KG1 (cell line): ENCODE measurements at places on chromosomes 4 and X.

- peak; percentile 9 for DNase-seq
Measured at GRCh38 chrX:13123857-13124345, 79.5 kb upstream of the FAM9C start.

GRCh38 chr4:97104666-97105065 lies 1038.6 kb downstream of the STPG2 start:
- DNase-seq: no peak

DNA sequence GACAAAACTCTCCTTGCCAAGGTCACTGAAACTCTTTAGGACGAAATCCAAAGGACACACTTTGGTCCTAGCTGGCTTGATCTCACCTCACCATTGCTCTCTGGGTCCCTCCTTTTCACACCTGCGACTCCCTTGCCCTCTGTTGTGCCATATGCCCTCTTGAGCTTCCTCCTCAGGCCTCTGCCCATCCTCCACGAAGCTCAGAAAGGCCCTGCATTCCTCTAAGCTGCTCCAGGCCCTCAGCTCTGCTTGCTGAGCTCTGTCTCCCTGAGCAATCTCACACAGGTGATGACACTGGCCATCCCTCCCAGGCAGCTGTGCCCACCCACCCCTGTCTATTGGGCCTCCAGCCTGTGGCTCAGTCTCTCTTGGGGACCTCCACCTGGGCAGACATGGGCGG lies 10.1 kb upstream of the AFAP1 start:
- DNase-seq: no peak

GRCh38 chrX:13428053-13428786 lies 108.4 kb upstream of the ATXN3L start:
- no peak for DNase-seq

DNA sequence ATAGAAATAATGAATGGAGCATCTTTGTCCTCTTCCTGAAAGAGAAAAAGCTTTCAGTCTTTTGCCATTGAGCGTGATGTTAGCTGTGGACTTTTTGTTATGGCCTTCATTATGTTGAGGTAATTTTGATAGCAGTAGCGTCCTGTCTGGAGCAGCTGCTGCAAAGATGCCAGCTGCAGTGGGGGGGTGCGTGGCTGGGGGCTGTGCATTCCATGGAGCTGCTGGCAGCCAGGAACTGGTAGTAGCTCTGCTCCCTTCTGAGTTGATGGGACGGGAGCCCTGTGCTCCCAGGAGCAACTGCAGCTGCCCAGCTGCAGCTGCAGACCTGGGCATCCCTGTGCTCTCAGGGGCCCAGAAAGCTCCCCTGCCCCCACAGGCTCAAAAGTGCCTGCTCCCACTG lies 50.4 kb downstream of the CCDC160 start:
- DNase-seq: no peak

- DNase-seq: no peak
Measured at GRCh38 chrX:41470706-41471105, 23.6 kb downstream of the NYX start.

DNA sequence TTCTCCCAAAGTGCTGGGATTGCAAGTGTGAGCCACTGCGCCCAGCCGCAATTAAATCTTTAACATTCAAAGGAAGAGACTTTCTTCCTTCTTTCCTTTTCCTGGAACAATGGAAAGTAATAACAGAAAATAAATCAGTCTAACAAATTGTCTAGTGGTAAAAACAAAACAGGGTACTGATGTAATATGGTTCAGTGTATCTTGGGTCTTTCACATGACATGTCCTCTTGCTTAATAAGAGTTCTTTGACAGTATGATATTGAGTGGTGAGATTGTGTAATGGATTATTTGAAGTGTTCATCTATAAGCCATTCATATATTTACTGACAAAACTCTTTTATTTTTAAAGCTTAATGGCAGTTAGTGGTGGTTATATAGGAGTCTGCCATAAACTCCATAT lies 256.6 kb downstream of the SPRY1 start:
- no peak for DNase-seq

- no peak for DNase-seq
Measured at GRCh38 chr4:85724791-85725563, 250.0 kb downstream of the ARHGAP24 start.

- DNase-seq: no peak
Measured at GRCh38 chrX:128106630-128107029, 54.4 kb upstream of the ACTRT1 start.

- no peak for DNase-seq
Measured at GRCh38 chr4:56195025-56195424, 192.3 kb downstream of the AASDH start.

- no peak for DNase-seq
Measured at GRCh38 chr4:120319046-120319767, 252.6 kb upstream of the MAD2L1 start.

DNA sequence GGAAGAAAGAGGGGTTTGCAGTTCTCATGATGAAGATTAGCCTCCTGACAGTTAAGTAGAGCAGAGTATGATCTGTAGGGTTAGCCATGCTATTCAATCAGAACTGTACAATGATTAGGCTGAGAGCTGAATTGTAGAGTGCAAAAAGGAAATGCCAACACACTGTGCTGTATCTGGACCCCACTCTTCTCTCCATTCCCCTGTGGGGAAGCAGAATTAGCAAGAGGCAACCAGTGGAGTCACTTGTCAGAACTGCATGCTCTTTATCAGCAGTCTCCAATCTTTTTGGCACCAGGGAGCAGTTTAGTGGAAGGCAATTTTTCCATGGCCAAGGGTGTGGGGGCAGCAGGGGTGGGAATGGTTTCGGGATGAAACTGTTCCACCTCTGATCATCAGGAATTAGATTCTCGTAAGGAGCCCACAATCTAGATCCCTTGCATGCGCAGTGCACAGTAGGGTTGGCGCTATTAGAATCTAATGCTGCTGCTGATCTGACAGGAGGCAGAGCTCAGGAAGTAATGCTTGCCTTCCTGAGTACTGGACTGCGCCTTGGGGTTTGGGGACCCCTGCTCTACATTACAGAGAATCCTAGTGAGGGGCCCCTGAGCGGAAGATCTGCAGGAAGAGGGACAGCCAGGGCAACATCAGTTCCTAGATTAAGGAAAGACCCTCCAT lies 19.4 kb downstream of the TBC1D9 start:
- no peak for DNase-seq

DNA sequence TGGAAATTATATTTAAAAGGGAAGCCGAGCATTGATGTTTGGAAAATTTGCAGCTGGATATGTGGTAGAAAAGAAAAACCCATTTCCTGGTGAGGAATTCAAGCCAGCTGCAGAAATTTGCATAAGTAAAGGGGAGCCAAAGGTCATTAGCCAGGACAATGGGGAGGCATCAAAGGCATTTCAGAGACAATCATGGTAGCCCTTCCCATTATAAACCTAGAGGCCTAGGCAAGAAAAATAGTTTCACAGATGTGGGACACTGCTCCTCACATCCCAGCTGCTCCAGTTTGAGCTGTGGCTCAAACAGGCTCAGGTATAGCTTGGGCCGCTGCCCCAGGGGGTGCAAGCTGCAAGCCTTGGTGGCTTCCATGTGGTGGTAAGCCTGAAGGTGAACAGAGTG lies 35.8 kb downstream of the NAP1L3 start:
- DNase-seq: no peak

DNA sequence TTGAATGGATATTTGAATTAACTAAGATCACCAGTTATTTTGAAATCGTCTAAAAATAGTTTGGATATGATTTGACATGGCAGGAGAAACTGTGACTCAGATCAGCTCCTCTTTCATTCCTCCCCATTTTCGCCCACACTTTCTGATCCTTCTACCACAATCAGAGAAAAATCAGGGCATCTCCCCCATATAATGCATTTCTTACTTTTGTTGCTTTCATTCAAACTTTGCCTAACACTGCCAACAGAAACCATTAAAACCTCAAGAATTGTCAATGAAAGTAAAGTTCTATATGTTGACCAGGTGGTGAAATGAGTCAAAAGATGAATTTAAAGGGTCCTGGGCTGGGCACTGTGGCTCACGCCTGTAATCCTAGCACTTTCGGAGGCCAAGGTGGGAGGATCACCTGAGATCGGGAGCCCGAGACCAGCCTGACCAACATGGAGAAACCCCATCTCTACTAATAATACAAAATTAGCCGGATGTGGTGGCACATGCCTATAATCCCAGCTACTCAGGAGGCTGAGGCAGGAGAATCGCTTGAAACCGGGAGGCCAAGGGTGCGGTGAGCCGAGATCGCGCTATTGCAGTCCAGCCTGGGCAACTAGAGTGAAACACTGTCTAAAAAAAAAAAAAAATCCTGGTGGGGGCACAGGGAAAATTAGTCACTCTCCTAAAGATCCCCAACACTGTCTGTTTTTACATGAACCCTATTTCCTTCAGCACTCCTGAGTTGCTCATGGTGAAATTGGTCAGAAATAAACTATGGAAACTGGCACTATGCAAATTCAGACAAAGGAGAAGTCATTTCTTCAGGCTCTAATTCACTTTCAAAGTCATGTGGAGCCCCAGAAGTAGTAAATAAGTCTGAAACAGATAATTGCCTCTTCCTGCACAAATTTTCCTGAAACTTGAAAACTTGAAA lies 122.8 kb upstream of the NOCT start:
- DNase-seq: no peak

DNA sequence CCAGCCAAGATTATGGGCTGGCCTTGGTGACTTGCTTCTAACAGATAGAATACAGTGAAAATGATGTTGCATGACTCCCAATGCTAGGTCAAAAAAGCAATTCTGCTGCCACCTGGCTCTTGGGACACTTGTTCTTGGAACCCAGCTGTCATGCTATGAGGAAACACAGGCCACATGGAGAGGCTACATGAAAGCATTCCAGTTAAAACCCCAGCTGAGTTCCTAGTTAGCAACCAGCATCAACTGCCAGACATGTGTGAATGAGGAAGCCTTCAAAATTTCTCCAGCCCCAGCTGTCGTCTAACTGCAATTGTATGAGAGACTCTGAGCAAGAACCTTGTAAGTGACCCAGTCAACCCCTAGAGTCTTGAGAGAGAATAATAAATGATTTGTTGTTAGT lies 105.2 kb upstream of the FGF16 start:
- no peak for DNase-seq

DNA sequence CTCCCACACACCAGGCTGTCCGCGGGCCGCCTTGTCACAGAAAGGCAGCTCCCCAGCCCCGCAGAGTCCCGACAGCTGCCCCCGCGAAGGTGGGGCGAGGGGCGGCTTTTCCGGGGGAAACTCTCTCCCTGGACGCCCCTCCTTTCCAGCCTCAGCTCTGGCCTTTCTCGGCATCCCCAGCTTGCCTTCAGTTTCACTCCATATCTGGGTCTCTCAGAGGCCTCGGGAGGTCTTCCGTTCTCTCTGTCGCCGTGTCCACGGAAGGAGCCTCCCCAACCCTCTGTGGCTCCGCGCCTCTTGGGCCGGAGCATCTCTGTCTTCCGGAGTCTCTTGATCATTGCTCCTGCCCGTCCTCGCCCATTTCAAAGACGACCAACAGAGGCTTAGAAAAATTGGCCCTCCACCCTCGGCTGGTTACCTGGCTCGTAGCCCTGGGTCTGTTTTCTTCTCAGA lies 6.1 kb upstream of the MSX1 start:
- no peak for DNase-seq

- no peak for DNase-seq
Measured at GRCh38 chrX:106802388-106803275, at the start of gene TBC1D8B. TSS of gene TBC1D8B (plus strand) at chrX:106802673. CDS start at chrX:106802854, 181 bp downstream.

DNA sequence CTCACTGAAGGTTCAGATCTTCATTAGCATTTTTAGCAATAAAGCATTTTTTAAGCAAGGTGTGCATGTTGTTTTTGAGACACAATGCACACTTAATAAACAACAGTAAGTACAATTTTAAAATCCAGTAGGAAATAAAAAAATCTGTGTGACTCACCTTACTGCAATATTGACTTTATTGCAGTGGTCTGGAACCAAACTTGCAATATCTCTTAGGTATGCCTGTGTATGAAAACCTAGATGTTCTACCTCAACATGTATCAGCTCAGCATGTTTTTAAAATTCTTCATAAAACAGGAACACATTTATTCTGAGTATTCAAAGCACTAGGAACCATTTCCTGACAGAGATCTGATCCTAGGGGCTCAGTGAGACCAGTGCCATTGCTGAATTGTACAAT lies 26.7 kb downstream of the NR0B1 start:
- DNase-seq: no peak
